ENCODE measurements at places on chromosomes 3 and 15. TPM values are rescaled to one million over a fixed set of nuclear protein-coding genes. Genes with fewer than 3 reads are reported as not detected.

The CPA3 gene
- not detected for total RNA-seq

The MESP2 gene
- total RNA-seq = not detected

The KLF15 gene
- 0.46 TPM for total RNA-seq

The ABCC5 gene
- total RNA-seq = 15.6 TPM

The LRRK1 gene
- total RNA-seq = 0.71 TPM

The SLC22A14 gene
- not detected for total RNA-seq

The GOLGA6L9 gene
- 1.8 TPM for total RNA-seq

The IL17RE gene
- 1.9 TPM for total RNA-seq

The CCDC9B gene
- total RNA-seq = 0.53 TPM

- no peak for DNase-seq
Measured at GRCh38 chr15:61138156-61138555, 90.9 kb downstream of the RORA start.

GRCh38 chr15:48516121-48516520 lies 129.4 kb downstream of the FBN1 start:
- DNase-seq = no peak

DNA sequence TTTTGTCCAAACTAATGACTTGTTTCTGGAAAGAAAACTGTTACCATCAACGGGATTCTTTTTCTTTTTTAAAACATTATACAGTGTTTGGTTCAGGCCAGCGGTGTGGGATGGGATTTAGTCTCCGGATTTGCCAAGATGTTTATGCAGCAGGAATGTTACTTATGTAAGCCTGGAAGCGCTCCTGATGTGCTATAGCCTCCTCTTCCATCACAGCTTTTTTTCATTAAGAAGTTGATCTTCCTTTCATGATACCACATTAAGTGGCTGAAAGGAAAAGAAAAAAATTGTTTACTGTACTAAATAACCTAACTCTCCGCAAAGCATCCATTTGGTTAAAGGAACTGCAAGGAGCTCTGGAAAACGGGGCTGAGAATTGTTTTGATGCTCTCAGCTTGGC lies 120.5 kb upstream of the ALDH1A3 start:
- DNase-seq = no peak

- no peak for DNase-seq
Measured at GRCh38 chr3:99521551-99521950, 116.8 kb upstream of the COL8A1 start.

- peak; percentile 43 for DNase-seq
Measured at GRCh38 chr15:74845581-74845980, 2.6 kb upstream of the ULK3 start.

- DNase-seq = no peak
Measured at GRCh38 chr15:58724466-58724865, 25.0 kb downstream of the ADAM10 start.

DNA sequence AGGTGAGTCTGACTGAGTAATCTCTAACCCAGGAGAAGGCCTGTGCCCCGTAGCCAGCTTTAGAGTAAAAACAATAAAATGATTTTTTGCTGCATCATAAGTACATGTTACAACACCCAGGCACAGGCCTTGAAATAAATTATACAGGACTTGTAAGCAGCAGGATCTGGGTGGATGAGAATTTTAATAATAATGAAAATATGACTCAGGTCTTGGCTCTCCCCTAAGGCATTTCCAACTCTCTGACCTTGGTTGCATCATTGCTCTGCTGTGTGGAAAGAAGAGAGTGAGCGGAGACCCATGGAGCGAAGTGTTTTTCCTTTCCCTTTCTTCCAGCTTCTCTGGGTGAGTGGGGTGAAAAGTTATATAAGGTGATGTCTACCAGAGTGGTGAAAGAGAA lies 44.6 kb downstream of the EOMES start:
- no peak for DNase-seq

GRCh38 chr3:13301286-13301987 lies 118.7 kb downstream of the NUP210 start:
- DNase-seq = peak; percentile 17

- no peak for DNase-seq
Measured at GRCh38 chr3:187228740-187229139, 31.5 kb downstream of the RTP1 start.

DNA sequence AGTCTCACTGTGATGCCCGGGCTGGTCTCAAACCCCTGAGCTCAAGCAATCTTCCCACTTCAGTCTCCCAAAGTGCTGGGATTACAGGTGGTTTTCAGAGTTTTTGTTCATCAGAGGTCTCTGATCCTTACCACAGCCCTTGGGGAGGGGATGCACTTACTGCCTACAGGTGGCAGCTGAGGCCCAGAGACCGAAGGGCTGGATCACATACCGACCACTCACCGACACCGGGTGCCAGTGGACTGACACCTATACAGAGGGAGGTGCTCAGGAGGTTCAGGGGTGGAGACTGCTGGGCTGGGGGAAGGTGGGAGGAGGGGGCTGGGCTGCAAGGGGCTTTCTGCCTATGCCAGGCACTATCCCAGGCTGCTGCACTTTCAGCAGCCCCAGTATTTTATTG lies 19.5 kb downstream of the DUSP7 start:
- DNase-seq = no peak

GRCh38 chr15:92990031-92990430 lies 89.9 kb downstream of the CHD2 start:
- DNase-seq = no peak

DNA sequence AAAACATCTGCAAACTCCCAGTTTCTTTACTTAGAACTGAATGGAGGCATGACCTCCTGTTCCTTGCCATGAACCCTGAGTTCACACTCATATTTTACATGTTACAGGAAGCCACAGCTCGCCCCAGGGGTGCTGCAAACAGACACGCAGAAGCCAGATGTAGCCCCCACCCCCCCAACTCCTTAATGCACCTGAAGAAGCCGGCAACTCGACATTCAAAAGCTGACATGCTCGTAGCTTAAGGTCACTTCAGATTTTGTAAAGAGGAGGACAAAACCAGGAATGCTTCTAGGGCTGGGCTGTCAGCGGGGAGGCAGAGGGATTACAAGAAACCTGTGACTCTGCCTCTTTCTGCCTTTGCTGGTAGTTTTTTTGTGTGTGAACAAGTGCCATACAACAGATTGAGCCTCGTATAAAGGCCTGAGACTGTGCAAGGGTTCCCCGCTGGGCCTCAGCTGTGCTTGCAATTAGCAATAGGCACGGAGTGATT lies 42.0 kb upstream of the FEZF2 start:
- no peak for DNase-seq

GRCh38 chr15:29632671-29633406 lies 189.4 kb downstream of the TJP1 start:
- DNase-seq = no peak

GRCh38 chr15:78276064-78276943 lies 11.9 kb downstream of the DNAJA4 start:
- no peak for DNase-seq

DNA sequence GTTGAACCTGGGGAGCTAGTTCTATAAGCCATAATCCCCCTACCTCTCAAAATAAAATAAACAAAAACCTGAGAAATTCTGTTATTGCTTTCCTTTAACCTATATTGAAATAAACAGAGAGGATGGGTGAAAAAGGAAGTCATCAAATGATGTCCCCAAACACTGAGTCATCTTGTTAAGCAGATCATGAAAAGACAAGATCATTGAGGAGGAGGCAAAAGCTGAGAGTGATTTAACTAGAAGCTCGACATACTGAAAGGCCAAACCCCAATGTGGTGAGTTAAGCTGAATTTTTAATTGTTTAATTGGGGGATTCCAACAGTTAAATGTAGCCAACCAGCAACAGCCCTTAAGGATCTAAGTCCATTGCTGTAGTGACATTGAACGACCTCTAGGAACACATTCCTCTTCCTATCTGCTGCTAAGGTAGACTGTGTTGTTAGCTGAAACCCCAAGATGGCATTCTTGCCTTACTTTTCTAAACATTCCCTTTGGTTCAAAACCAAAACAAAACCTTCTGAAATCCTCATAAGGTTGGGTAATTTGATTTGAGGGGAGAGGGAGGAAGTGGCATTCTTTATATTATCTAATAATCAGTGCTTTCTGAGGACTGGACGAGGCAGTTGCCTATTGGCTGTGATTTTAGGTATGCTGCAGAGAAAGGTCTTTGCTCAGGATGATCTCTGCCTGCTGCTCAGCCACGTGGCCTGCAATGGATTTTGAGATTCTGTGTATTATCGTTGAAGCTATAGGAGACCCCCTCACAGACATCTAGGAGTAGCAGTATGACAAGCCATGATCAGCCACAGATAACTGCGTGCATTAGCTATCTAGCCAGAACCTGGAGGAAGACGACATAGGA lies 62.7 kb upstream of the BNIP2 start:
- no peak for DNase-seq

DNA sequence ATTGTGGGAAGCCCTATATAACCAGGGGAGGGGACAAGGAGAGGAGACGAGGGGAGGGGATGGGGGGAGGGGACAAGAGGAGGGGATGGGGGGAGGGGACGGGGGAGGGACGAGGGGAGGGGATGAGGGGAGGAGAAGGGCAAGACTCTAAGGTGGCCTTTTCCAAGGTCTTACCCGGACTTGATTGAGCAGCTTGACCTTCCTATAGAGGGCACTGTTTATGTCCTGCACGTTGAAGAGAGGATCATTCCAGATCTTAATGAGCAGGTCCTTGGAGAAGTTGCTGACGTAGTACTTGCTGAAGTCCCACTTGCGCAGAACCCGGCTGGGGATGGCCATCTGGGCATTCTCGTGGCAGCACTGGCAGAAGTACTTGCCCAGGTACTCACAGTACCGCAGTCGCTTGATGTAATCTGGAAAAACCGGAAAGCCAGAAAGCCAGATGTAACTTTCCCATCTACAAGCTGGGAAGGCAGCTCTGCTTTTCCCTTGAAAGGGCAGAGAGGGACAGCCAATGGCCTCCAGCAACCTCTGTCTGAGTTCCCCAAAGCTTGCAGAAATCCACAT lies 55.7 kb downstream of the RUBCN start:
- no peak for DNase-seq

- DNase-seq = no peak
Measured at GRCh38 chr3:35042210-35042991, 596.9 kb upstream of the ARPP21 start.

DNA sequence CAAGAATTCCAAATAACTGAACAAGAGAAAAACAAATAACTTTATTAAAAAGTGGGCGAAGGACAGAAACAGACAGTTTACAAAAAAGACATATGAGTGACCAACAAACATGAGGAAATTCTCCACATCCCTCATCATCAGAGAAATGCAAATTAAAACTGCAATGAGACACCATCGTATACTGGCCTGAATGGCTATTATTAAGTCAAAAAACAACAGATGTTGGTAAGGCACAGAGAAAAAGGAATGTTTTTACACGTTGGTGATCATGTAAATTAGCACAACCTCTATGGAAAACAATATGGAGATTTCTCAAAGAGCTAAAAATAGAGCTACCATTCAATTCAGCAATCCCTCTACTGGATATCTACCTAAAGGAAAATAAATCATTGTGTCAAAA lies 1260.4 kb upstream of the ALCAM start:
- no peak for DNase-seq

- DNase-seq = no peak
Measured at GRCh38 chr3:11560746-11561145, 83.0 kb downstream of the VGLL4 start.
